ENCODE measurements at places on chromosomes 11 and 22.

DNA sequence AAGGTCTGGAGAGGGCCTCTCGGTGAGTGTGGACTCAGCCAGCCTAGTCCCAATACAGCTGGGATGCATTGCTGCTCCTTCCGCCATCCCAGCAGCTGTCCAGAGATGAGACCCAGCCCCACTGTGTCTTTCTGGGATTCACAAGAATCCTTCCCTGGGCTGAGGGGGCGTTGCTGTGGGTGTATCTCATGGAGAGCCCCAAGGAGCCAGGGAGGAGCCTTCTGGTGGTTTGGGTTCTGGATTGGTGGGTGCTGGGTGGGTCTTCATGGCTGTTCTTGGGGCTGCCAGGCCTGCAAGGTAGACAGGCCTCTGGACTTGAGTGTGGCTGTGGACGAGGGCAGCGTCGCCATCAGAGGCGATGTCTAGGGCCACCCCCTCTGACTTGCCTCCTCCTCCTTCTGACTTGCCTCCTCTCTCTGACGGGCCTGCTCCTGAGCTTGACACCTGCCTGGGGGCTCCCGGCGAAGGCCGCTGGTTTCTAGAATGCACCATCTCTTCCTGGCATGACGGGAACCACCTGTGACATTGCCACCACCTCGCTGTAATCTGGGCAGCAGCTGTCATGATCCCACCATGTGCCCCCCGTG is 17.2 kb downstream of the KCNQ1 start:
- no peak for DNase-seq

DNA sequence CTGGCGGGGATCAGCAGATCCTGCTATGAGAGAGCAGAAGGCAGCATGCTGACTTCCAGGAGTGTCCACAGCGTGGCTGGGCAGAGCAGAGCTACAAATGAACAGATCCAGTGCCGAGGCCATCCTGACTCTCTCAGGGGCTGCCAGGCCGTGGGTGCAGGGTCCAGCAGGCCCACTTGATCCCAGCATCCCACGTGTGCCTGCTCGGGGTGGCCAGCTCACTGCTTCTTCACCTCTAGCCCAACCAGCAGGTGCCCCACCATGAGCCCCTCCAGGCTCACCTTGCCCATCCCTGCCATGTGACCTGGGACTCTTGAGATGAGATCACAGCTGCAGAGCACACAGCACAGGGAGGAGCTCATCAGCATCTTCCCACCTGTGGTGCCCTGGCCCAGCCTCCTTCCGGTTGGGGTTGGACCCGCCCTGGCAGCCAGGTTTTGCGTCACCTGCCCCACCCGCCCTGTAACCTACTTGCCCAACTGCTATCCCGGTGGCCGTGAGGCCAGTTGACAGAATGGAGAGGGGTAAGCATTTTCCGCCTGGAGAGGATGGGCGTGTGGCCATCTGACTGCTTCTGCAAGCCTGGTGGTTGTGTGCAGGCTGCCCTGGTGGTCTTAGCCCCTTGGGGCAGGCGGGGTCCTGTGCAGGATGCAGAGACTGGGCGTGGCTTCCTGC is 11.0 kb downstream of the TANGO2 start:
- DNase-seq = peak; percentile 35

- no peak for DNase-seq
Measured at GRCh38 chr11:1566381-1567051, 5.6 kb downstream of the DUSP8 start.

DNA sequence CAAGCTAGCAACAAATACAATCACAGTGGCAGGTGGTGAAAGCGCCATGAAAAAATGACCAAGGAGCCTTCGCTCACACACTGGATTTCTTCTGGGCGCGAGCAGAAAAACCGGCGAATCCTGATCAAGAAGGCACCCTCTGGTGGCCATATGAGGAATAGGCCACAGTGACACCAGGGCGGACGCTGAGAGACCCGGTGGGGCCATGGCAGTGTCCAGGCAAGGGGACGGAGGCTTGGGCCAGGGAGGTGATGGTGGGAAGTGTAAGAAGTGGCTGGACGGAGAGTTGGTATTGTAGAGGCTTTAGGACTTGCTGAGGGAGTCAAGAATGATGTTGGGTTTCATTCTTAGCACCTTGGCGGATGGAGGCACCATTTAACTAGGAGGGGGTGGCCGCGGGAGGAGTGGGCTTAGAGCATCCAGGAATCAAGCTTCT is 16.9 kb upstream of the RAC2 start:
- DNase-seq = peak; percentile 74
